ENCODE measurements at places on chromosomes 11 and 22.

GRCh38 chr11:113651023-113651422 is 55.1 kb downstream of the TMPRSS5 start:
- no peak for DNase-seq

DNA sequence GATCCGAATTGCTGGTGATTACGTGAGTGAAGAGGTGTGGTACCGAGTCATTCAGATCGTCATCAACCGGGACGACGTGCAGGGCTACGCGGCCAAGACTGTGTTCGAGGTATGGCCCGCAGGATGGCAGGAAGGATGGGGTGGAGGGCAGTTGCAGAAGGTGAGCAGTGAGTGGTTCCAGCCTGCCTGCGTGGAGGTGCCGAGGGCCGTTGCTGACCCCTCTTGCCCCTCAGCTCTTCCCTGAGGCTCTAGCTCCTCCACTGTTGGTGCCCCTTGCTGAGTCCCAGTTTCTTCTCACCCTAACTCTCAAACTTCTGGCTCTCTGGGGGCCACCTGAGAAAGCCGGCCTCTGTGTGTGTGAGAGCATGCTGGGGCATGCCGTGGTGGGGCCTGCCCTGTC is 43.9 kb downstream of the MUC6 start:
- no peak for DNase-seq

DNA sequence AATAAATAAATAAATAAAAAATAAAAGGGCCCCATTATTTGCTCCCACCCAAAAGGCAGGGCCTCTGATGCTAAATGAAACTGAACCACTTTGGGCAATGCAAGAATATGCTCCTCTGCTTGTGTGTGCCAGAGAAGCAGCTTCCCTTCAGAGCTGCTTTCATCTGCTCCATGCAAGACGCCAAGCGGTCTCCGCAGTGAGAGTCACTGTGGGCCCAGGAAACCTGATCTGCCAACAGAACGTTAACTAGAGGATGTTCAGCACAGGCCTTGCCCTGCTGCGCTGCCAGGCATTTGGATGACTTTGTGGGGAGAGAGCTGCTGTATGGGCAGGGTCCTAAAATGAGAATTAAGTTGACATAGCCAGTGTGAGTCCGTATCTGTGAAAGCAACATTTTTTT is 43.7 kb upstream of the APOA1 start:
- DNase-seq = no peak

GRCh38 chr22:22815397-22816170 is 72.0 kb upstream of the IGLL5 start:
- no peak for DNase-seq

- no peak for DNase-seq
Observed at GRCh38 chr22:22867996-22868715, 19.5 kb upstream of the IGLL5 start.

DNA sequence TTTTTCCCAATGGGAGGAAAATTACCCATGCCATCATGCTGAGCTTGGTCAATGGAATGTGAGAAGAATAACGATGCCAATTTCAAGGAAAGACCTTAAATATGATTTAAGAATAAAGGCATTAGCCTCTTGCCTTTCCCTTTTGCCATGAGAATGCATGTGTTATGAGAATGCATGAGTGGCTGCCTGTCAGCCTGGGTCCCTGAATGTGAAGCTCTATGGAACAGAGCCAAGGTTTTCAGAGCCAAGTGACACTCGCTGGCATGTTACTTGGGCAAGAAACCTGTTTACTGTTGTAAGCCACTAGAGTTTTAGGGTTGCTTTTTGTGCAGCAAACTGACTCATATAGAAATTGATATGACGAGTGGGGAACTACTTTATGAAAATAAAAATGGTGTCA is 75.7 kb downstream of the JRKL start:
- DNase-seq = no peak

GRCh38 chr11:34250732-34251588 is 106.8 kb downstream of the ABTB2 start:
- peak; percentile 69 for DNase-seq

DNA sequence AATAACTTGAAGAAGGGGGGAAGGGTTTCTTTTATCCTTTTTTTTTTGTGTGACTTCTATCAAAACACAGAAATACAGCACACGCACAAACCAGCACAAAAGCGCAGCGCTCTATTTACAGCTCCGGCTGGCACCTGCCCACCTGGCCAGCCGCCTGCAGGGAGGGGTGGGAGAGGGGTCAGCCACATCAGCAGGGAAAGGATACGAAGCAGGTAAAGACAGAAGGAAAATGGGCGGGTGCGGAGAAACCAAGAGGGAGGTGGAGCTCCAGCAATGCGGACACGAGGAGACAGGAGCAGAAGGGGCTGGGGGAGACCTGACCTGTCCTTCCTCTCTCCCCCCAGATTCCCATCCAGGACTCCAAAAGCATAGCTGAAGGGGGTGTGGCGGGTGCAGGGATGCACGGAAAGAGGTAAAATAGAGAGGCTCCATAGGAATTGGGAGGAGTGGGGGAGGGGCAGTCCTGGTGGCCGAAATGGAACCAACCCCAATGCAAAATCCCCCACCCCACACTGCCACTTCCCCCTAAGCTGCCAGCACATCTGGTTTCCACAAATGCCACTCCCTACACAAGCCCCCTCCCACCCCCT is 14.1 kb downstream of the CXCR5 start:
- DNase-seq = no peak

- no peak for DNase-seq
Observed at GRCh38 chr22:38208551-38208968, 6.8 kb downstream of the MAFF start.

GRCh38 chr22:46587492-46588278 is 32.5 kb upstream of the GRAMD4 start:
- DNase-seq = no peak

DNA sequence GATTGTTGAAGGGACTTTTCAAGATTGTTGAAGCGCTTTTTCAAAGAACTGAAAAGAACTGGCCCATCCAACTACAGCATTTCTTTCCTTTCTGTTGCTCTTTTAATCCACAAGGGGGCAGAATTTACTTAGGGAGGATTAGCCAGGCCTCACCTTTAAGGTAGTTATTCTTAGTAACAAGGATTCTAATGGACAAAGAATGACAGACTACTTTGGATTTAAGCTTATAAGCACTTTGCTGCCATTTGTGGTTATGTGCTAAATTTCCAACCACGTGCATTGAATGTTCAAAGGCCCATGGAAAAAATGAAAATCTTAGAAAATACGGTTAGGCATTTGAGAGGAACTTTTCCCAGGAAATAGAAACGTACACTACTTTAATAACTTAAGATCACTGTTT is 49.5 kb upstream of the HSPA8 start:
- DNase-seq = peak; percentile 57

DNA sequence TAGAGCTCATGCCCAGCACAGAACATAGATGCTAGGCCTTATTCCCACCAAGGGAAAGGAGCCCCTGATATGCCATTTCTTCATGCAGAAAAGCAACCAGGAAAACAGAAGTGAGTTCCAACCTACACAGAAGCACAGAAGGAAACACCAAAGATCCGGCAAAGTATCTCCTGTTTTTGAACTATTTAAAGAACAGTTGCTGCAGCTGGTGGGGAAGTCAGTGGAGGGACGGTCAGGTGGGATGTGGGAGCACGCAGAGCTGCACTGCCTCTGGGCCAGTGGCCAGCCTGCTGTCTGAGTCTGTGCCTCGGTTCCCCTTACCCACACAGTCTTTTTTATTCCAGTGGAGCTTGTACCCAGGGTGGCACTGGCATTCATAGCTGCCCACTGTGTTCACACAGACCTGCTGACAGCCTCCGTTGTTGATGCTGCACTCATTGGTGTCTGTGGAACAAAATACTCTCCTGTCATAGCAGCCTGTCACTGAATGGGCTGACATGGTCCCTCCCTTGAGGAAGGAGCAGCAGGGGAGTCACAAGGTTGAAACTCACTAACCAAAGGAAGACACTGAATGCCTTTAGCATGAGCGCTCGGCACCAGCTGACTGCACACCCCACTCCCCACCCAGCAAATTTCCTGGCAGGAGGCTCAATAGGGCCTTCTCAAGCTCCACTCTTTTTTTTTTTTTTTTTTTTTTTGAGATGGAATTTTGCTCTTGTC is 37.9 kb downstream of the SCUBE2 start:
- DNase-seq = peak; percentile 61

DNA sequence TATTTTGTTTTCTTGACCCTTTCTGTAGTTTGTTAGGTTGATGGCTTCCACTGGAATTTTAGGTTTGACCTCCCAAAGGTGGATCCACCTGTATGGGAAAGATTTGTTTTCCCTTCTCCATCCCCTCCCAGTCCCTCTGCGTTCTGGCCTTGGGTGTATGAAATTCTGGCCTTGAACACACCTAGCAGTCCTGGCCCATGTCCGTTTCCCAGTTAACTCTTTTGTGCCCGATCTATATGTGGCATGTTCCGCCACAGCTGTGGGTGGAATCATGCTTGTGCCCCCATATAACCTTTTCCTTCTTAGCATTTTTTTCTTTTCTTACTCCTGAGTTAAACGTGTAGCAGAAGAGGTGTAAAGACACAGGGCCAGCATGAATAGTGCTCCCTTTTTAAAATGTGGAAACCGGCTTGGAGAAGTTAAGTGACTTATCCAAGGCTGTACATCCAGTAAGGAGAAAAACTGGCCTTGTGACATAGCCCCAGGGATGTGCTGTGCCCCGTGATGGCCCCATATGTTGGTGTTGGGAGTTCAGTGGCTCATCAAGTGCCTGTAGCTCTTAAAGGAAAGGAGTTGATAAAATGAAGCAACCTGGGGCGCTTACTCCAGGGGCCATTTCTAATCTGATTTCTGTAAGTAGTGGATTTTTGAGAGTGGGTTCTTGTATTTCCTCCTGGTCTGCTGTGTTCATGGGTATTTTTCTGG is 39.3 kb downstream of the ZNRF3 start:
- DNase-seq = no peak

GRCh38 chr11:64148226-64148916 is 17.5 kb downstream of the MACROD1 start:
- DNase-seq = peak; percentile 25

DNA sequence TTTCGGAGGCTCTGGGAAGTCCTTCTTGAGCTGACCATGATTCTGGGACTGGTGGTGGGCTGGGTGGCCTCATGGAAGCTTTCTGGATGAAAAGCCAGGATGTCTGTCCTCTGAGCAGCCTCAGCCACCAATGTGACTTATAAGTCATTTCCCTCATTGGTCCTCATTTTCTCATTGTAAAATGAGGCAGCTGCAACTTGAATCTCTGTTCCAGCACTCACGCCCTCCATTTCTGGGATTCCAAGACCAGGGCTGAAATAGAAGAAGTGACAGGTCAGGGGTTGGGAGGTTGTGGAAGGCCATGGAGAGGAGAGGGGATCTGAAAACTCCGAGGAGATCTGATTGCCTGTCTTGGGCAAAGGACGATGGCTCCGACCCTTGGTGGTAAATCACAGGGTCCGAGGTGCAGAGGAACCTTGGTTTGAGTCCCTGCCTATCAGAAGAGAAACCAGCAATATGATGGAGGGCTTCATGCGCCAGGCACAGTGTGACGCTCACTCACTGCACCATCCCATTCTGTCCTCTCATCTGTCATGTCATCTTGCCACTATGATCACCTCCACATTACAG is 38.3 kb downstream of the TSPAN18 start:
- DNase-seq = no peak

GRCh38 chr11:72573855-72574445 is 100.3 kb downstream of the PDE2A start:
- DNase-seq = no peak

DNA sequence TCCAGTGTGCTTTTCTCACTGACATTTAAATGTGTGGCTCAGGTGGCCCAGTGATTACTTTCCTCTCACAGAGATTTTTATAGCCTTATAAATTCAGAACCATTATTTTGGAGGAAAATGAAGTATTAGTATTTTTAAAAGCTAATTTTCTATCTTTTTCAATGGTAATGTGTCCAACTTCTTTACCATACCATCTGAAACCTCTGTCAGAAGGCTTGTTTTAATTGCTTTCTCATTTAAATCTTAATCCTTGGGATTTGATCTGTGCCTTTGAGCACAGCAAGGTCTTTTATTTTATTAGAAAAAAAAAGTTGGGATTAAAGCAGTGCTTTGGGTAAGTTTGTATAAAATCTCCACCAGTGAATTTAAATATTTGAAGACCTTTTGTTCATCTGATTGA is 452.3 kb upstream of the RAG2 start:
- DNase-seq = no peak

Measured in RCC 7860 (cell line).